Neural crest cell (in vitro differentiated cells): ENCODE measurements at places on chromosomes 2 and 18. TPM values are rescaled to one million over a fixed set of nuclear protein-coding genes. Genes with fewer than 3 reads are reported as not detected.

Gene PTPRN
- 3.2 and 4.1 TPM in 2 replicates for total RNA-seq

DNA sequence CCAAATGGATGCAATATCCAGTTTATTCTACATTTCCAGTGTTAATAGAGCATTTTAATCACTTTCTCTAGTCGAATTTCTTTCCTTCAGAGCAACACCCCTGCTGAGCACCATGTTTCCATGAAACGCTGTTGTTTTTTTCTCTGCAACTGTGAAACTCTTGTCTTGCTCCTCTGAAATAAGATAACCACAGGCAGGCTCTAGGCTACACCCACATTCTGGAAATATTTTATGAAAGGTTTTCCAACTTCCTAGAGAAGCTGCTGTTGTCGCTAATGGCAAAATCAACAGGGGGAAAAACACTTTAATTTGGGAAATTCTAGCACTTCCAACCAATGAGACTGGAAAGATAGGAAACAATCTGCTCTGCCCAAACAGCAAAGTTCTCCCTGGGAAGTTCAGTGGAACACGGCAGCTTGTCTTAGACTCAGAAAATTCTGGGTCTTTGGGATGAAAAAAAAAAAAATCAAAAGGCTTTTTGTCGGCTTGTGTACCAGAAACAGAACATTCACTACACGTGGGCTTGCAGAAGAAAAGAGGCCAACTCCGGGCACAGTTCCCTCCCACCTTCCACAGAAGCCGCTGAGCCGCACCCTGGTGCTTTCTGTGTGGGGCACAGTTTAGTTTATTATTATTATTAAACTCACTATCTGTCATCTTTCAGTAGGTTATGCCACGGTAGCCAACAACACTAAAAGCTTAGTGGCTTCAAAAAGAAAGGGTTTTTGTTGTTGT, 98.7 kb downstream of the MMADHC start:
- DNase-seq, result no peak

Gene SLC4A1AP
- total RNA-seq, result 19.0 and 19.1 TPM in 2 replicates

- DNase-seq, result no peak
Observed at GRCh38 chr2:101307503-101307902, 998 bp downstream of the RNF149 start.

GRCh38 chr2:46970334-46971288, 55.0 kb upstream of the MCFD2 start:
- no peak for DNase-seq

Gene NGEF
- total RNA-seq, result 0.96 and 1.5 TPM in 2 replicates

- DNase-seq, result no peak
Observed at GRCh38 chr2:198966269-198966668, 491.5 kb downstream of the SATB2 start.

DNA sequence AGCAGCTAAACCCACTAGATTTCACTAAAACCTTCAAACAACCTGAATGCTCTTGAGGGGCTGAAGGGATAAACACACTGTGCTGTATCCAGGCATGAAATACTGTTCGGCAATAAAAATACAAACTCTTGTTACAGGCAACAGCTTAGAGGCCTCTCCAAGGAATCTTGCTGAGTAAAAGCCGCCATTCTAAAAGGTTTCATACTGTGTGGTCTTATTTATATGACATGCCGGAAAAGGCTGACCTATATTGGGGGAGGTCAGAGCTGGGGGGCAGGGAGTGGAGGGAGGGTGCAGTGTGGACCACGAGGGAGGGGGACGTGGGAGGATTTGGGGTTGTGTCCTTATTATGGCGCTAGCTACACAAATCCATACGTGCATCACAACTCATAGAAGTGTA, 136.2 kb downstream of the MBP start:
- DNase-seq, result no peak

Gene HOXD9
- total RNA-seq, result not detected in 2 replicates

DNA sequence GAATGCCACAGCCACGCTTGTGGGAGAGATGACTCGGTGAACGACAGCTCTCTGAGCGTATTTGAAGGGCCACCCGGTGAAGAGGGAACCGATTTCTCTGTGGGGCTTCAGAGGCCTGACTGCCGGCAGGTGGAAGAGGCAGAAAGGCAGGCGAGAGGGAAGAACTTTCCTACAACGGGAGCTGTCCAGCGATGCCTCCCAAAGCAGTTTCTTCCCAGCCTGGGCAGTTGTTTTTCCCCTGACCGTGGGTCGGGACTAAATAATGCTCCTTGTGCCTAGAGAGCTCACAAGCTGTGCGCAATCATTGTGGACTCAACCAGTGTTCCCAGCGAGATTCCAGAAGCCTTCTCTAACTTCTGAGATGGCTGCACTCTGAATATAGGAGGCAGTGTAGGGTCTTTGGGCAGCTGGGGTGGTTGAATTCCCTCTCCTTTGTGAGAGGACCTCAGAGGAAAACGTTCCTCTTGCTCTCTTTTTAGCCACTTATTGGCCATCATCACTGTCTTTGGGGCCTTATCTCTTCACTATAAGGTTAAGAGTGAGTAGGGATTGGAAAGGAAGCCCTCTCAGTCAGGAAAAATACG, 710 bp downstream of the SEC11C start:
- DNase-seq, result peak; percentile 4

DNA sequence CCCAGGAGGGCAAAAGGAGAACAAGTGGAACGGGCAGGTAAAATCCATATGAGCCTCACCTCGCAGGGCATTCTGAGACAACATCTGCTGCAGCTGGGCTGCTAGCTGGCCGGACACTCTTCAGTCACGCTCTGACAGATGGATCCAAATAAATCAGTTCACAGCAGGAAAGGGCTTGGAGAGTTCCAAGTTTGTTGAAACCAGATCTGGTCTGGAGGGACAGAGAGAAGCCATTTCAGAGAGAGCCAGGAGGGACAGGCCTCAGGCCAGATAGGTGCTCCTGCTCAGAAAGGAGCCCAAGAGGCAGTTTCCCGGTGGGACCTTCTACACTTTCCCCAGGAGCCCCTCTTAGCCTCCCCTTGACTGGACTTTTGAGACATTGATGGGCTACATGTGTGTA, 28.2 kb upstream of the TNP1 start:
- DNase-seq, result no peak

DNA sequence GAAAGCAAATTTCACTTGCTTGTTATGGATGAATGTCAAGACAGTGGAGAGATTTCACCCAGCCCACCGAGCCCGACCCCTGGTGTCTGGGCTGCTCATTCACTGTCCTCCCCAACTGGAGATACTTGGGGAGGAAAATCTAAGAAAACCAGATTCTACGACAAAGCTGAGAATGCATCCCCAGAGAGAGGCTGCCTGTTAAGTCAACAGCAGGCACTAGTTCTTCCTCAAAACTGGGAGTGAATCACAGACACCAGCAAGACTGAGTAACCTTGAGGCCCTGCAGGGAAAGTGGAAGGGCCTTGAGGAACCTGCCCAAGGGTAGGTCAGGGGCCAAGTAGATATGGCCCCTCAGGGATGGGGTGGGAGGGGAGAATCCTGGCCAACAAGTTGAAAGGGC, 34.2 kb upstream of the MLPH start:
- DNase-seq, result no peak

Gene RNF152
- 7.5 and 8.4 TPM in 2 replicates for total RNA-seq

DNA sequence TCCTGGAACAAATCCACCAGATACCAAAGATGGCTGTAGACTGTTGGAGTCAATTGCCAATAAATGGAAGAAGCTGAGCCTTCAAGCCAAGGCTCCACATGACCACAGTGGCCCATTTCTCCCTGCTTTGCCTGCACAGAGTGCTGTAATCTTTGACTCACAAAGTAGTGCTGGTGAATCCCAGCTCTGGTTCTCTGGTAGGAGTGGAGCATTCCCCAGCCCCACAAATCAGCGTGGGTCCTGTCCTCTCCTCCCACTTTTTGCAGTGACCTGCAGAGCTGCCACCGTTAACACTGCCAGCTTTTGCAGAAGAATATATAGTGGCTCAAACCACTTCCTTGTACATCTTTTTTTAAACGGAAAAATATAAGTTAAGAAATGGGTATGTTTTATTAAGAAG, 93.9 kb downstream of the MGAT5 start:
- DNase-seq, result no peak

Gene BOK
- total RNA-seq, result 6.9 and 8.7 TPM in 2 replicates

DNA sequence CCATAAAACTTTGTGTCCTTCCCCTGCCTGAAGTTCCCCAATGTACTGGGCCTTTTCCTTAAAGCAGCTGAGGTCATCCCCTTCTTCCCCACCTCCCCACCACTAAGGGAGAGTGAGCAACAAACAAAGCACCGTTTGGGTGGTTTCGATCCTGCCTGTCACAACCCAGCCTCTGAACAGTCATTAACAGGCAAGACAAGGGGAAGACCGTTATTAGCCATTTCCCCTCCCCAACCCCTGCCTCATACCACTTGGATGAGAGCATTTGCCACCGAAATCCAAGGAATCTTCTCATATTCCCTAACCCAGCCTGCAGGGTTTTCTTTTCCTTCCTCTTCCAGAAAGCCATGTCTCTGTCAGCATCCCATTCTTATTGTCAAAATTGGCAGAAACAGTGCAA, 65.6 kb downstream of the STRADB start:
- no peak for DNase-seq

GRCh38 chr2:168216351-168217005, 30.9 kb downstream of the STK39 start:
- no peak for DNase-seq

Gene DYNC1I2
- 109 and 122 TPM in 2 replicates for total RNA-seq
